ENCODE measurements at places on chromosomes 12 and 14.

DNA sequence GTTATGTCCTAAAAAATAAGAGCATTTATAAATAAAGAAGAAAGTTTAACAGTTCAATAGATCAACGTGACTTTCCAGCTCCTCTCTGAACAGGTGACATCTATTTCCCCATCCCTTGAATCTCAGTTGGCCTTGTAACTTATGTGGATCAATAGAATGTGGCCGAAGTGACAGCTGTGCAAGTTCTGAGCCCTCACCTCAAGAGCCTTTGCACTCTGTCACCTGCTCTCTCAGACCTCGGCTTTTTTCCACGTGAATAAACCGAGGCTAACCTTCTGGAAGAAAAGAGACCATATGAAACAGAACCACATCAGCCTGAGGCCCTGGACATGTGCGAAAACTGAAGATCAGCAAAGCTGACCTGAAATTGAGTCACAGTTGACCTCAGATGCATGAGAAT is 253.0 kb downstream of the DAD1 start:
- DNase-seq = no peak

- no peak for DNase-seq
Measured at GRCh38 chr12:77324416-77324762, 259.0 kb upstream of the E2F7 start.

DNA sequence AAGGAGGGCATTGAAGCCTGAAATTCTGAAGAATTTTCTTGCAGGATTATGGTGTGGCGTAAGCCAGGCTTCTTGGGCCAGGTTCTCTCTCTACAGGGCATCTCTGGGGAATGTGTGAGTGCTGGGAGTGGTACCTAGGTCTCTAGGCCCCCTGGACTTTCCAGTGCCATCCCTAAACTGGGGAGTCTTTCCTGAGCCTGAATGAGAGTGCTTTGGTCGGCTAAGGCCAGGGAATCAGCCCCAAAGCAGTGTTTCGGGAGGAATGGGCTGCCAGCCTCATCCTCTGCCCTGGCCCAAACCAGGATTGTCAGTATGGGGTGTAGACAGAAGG is 93.9 kb downstream of the CALM1 start:
- DNase-seq = no peak

GRCh38 chr12:848173-848865 is 95.9 kb downstream of the WNK1 start:
- DNase-seq = no peak

GRCh38 chr14:64220466-64220865 is 73.7 kb downstream of the ESR2 start:
- no peak for DNase-seq

DNA sequence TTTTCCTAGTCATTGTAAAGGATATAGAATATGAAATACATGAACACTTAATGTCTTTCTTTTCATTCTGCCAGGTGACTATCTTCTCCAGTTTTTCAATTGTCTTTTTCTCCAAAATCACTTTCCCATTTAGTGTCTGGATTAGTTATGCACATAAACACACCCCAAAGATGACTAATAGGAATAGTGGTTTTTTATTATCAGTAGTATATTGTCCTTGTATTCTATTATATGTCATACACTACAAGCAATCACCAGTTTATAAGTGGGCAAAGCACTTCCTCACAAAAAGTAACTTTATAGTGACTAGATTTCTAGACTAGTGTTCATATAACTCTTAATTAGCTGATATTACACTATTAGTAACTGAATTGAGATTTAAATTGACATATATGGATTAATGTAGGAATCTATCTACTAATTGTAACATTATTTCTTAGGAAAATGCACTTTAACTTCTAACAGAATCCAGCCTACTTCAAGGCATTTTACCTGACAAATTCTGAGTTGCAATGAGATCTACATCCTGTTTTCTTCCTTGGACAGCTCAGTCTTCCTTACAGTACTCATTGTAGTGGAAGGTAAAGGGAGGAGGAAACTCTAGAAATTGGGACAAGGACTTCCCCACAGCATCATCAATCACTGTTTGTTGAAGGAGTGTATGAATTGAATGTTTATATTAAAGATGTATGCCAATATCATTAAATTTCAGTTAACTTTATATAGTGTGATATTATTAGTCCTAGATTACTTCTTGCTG is 186.1 kb upstream of the GARIN2 start:
- DNase-seq = no peak

DNA sequence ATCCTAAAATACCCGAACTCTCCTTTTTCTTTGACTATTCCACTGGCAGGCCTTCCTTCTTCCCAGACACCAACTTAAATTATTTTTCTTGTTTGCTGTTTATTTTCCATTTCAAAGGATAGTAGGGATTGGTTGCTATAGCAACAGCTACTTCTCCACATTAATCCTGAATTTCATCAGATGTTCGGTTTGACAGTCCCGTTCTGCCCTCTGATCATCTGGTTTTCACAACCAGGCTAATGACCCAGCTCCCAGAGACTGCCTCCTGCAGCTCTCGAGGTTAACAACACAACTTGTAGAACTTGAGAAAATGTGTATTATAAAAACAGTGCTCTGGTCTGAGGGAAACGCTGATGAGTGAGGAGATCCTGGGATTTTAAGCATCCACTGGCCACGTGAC is 45.5 kb downstream of the NUAK1 start:
- no peak for DNase-seq

DNA sequence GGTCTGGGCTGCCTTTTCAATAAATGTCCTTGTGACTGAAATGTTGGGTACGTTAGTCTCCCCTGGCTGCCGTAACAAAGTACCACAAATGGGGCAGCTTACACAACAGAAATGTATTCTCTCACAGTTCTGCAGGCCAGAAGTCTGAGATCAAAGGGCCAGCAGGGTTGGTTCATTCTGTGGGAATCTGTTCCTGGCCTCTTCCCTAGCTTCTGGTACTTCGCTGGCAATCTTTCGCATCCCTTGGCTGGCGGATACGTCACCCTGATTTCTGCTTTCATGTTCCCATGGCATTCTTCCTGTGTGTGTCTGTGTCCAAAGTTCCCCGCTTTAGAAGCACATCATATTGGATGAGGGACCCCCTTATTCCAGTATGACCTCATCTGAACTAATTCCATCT is 95.8 kb upstream of the NCOR2 start:
- DNase-seq = no peak

DNA sequence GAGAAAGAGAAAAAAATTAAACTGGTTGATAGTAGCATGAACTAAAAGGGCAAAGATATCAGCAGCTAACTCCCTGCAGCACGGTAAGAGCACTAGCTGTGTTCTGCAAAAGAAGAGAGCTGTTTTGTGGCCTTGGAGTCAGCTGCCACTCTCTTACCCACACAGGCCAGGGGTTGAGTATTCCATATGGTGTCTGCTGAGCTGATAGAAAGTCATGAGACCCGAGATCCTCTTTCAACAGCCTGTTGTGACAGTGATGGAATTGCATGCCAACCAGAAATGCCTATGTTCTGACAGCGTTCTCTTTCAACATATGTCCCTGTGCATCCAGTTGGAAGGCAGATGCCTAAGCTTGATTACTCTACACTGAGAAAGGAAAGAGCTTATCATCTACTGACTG is 39.9 kb downstream of the TMTC1 start:
- no peak for DNase-seq

All from NCI-H1417 (cell line).